HuH-7.5 (cell line): ENCODE measurements at places on chromosomes 5 and 9.

DNA sequence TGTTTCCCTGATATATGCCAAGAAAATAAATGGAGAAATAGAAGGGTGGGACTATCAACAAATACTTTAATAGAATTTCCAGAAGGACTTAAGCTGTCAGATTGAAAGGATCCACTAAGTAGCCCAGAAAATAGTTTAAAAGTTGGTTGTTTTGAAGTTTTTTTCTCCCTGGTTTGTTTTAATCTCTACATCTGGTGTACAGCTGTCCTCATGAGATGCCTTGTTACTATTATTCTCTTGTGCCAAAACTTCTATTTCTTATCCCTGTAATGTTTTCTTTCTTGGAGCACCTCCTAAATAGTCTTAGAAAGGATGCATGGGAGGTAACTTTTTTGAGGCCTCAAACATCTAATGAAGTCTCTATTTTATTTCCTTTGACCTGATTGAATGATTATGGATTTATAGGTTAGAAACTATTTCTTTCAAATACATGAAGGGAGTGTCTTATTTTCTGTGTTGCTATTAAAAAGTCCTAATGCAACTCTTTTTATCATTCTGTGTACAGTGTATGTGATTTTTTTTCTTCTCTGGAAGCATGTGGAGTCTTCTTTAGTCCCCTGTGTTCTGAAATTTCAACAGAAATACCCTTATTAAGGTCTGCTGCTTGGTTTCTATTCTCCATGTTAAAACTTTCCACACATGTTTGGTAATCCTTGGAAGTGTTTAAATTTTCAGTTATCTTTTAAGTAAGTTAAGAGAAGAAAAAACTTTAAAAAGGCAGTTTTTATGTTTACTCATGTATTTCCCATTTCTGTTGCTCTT is 140.0 kb upstream of the CDKN2B start:
- DNase-seq = no peak

GRCh38 chr9:125646621-125647100 is 60.3 kb downstream of the MAPKAP1 start:
- no peak for DNase-seq

- no peak for DNase-seq
Measured at GRCh38 chr5:166251786-166252185, 2039.7 kb upstream of the WWC1 start.

- no peak for DNase-seq
Measured at GRCh38 chr5:128464596-128464995, 73.4 kb downstream of the FBN2 start.

- no peak for DNase-seq
Measured at GRCh38 chr5:40746703-40747102, 9.1 kb downstream of the TTC33 start.

- no peak for DNase-seq
Measured at GRCh38 chr5:40171971-40172370, 507.7 kb upstream of the PTGER4 start.

DNA sequence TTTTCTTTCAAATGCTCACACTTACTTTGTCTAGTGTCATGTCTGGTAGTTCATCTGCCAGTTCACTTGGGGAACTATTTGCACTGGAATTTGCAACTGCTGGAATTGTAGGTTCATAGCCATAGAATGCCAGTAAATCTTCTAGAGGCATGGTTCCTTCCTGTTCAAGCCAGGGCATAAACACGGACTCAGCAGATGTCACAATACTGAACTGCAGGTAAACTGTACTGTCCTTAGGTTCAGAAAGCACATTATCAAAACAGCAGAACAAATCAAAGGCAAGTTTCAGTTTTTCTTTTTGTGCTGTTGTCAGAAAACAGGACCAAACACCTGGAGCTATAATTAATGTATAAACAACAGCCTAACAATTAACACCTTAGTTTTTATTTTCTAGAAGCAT is 13.1 kb downstream of the MIER3 start:
- DNase-seq = no peak

GRCh38 chr5:54361691-54362411 is 51.5 kb upstream of the ARL15 start:
- no peak for DNase-seq

GRCh38 chr9:132147331-132147730 is 14.5 kb upstream of the NTNG2 start:
- DNase-seq = no peak

DNA sequence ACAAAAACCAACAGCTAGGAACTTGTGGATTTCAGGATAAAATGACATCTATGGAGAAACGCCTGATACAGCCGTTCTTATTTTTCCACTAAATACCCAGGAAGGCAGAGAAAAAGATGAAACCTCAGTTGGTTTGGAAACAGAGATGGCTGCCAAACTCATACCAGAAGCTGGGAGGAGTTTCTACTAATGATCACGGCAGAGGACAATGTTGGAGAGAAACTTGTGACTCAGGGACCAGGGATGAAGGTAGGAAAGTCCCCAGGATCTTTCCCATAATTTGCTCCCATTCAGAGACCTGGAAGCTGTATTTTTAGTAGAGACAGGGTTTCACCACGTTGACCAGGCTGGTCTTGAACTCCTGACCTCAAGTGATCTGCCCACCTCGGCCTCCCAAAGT is 187.1 kb upstream of the IER5L start:
- no peak for DNase-seq

DNA sequence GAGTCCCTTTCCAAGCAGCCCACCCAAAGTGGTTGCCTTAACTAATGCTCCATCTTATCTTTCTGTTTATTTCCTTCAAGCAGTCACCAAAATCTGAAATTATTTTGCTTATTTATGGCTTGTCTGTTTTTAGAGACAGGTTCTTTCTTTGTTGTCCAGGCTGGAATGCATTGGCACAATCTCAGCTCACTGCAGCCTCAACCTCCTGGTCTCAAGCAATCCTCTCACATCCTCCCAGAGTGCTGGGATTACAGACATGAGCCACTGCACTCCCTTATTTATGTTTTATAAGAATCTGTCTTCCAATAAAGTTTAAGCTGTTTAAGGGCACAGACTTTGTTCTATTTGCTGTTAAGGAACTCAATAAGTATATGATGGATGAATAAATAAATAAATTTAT is 133.7 kb downstream of the GABRB2 start:
- no peak for DNase-seq

- DNase-seq = no peak
Measured at GRCh38 chr9:121242959-121243346, 25.0 kb upstream of the GSN start.

DNA sequence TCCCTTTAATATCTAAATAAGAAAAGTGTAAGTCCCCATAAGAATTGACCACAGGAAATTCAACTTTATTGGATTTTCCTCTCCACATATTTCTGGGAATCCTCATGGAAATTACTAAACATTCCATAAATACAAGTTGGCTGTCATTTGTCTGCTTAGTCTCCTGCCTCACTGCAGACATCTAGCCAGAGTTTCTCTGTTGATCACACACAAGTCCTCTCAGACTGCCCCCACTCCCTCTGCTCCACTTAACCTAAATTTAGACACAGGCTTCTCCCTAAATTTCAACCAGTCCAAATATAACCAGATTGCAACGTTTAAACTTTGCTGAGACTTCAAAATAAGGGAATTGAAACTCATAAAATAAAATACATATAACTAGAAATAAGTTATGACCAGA is 982.1 kb downstream of the DTWD2 start:
- no peak for DNase-seq

GRCh38 chr5:142597546-142598337 is 88.1 kb downstream of the FGF1 start:
- DNase-seq = no peak

- no peak for DNase-seq
Measured at GRCh38 chr9:86909388-86909787, 37.9 kb downstream of the GAS1 start.

DNA sequence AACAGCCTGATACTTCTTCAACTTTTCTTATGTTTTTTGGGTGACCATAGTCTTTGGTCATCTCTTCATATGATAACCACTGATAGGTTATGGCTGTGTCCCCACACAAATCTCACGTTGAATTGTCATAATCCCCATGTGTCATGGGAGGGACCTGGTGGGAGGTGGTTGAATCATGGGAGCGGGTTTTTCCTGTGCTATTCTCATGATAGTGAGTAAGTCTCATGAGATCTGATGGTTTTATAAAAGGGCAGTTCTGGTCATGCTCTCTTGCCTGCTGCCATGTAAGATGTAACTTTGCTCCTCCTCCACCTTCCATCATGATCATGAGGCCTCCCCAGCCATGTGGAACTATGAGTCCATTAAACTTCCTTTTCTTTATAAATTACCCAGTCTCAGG is 8.7 kb downstream of the RHOBTB3 start:
- no peak for DNase-seq

GRCh38 chr5:172276214-172276613 is 7.3 kb downstream of the UBTD2 start:
- DNase-seq = no peak

GRCh38 chr9:20394969-20395368 is 227.3 kb downstream of the MLLT3 start:
- DNase-seq = no peak

DNA sequence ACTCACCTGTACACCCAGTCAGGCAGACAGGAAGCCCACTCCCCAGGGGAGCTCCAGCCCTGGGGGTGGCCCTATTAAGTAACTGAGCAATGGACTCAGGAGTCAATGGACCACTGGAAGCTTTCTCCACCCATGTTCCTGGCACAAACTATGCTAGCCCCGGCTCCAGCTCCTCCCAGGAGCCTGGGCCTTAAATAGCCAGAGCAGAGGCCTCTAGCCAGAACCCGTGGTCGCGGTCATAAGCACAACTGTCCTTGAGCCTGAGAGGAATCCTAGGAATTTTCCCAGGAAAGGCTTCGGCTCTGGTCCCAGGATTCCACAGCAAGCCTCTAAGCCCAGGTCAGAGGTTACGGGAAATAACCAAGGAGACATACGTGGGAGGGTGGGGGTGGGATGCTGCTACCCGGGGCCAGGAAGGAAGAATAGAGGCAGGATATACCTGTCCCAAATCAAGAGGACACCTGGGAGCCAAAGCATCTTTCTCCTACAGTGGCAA is 5.5 kb downstream of the SEPTIN8 start:
- DNase-seq = peak; percentile 45

GRCh38 chr5:53116597-53116996 is 7.0 kb upstream of the MOCS2 start:
- DNase-seq = no peak

DNA sequence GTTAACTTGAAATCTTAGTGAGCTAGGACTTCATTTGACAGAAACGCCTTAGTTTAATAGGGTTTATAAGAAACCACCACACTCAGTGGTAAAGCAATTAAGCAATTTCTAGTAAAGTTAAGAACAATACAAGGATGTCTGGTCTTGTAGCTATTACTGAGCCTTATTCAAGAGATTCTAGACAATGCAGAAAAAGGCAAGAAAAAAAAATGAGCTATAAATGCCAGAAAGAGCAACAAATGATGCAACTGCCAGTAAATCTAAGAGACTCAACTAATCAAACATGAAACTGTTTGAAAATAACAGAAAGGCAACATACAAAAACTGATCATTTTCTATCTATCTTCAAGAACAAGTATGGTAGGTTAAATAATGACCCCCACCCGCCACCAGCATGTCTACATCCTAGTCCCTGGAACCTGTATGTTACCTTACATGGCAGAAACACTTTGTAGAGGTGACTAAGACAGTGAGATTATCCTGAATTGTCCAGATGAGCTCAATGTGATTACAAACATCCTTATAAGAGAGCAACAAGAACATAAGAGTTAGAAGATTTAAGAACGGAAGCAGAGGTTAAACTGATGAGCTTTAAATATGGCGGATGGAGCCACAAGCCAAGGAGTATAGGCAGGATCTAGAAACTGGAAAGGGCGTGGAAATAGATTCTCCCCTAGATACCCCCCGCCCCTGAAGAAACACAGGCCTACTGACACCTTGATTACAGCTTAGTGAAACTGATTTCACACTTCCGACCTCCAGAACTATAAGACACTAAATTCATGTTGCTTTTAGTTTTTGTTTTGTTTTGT is 93.0 kb downstream of the SUSD1 start:
- no peak for DNase-seq

GRCh38 chr9:91995000-91995655 is 45.1 kb upstream of the ROR2 start:
- DNase-seq = no peak

- DNase-seq = no peak
Measured at GRCh38 chr9:89356782-89357181, 38.5 kb downstream of the SECISBP2 start.

- DNase-seq = no peak
Measured at GRCh38 chr9:137761793-137762192, 115.8 kb upstream of the CACNA1B start.

GRCh38 chr9:70496244-70496643 is 81.8 kb upstream of the KLF9 start:
- no peak for DNase-seq

- peak; percentile 27 for DNase-seq
Measured at GRCh38 chr9:125258832-125259534, 2.6 kb upstream of the GAPVD1 start.

GRCh38 chr5:74464512-74465209 is 175.9 kb downstream of the ENC1 start:
- no peak for DNase-seq

GRCh38 chr5:82278711-82279370 is 687 bp upstream of the RPS23 start:
- no peak for DNase-seq

DNA sequence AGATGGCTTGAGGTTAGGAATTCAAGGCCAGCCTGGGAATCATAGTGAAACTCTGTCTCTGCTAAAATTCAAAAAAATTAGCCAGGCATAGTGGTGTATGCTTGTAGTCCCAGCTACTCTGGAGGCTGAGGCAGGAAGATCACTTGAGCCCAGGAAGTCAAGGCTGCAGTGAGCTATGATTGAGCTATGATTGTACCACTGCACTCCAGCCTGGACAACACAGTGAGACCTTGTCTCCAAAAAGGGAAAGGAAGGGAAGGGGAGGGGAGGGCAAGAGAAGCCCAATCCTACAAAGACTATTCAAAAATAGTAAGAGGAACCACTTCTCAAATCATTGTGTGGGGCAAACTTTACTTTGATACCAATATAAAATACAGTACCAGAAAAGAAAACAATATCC is 11.2 kb downstream of the SEMA4D start:
- no peak for DNase-seq

DNA sequence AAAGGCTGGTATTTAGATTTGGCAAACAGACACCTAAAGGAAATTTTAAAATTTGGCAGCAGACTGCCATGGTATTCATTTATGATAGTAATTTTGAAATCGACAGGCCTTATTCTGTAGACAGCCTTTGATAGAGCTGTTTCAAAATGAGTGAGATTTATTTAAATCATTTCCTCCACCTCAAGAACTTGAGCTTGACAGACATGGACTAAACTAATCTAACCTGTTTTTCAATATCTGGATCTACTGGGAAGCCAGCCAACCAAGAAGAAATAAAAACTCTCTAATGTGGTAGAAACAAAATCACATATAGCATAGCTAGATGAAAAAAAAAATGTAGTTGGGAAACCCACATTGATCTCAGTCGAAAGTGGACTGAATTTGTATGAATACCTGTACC is 56.9 kb upstream of the RASA1 start:
- no peak for DNase-seq

DNA sequence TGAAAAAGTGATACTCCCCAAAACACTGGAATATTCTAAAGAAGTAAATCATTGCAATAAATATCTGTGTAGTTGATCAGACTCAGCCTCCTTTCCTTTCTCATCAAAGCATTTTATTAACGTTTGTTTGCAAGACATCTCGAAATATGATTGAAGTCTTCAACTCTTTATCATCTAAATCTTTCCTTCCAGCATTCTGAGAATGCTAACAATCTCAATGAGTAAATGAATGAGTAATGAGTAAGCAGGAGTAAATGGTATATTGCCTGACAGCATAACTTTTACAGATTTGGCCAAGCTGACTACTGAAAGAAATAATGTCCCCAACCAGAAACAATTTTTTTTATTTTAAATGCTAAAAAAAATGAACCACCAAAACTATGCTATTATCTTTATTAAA is 157.1 kb downstream of the SLCO4C1 start:
- no peak for DNase-seq

- no peak for DNase-seq
Measured at GRCh38 chr5:56142614-56143372, 90.3 kb downstream of the ANKRD55 start.
